ENCODE measurements at places on chromosomes 13 and 19. TPM values are rescaled to one million over a fixed set of nuclear protein-coding genes. Genes with fewer than 3 reads are reported as not detected.

MYO16 gene
- 0.16 TPM for total RNA-seq

C13orf42 gene
- not detected for total RNA-seq

PVR gene
- total RNA-seq: 14.7 TPM

GRIK5 gene
- total RNA-seq: not detected

MIER2 gene
- 9.5 TPM for total RNA-seq

Data from bronchial smooth muscle cell (primary cell).